ENCODE measurements at places on chromosomes 16 and 17.
A peak's percentile ranks its signal among the peaks of the same experiment; 100 is the strongest.

- DNase-seq: no peak
These were observed 55.9 kb upstream of the PLCG2 start for GRCh38 chr16:81723098-81723723.

- no peak for DNase-seq
These were observed 767 bp downstream of the RPS6KB1 start for GRCh38 chr17:59893676-59894100.

- DNase-seq: no peak
These were observed 174.1 kb upstream of the MPHOSPH6 start for GRCh38 chr16:82344157-82344556.

DNA sequence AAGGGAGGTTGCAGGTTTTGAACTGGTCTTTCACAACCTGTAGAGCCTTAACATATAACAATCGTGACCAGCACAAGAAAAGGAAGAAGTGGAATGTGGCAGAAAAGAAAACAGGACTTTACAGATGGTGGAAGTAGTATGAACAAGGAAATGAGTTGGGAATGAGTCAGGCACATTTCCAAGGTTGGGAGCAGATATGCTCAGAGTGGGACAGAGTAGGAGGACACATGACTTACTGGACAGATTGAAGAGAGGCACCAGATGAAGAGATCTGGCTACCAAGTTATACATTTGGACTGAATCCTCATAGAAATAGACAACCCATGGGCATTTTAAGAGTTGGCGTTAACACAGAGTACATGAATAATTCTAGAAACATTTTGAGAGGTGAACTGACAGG is 95.3 kb downstream of the ZNF18 start:
- DNase-seq: no peak

DNA sequence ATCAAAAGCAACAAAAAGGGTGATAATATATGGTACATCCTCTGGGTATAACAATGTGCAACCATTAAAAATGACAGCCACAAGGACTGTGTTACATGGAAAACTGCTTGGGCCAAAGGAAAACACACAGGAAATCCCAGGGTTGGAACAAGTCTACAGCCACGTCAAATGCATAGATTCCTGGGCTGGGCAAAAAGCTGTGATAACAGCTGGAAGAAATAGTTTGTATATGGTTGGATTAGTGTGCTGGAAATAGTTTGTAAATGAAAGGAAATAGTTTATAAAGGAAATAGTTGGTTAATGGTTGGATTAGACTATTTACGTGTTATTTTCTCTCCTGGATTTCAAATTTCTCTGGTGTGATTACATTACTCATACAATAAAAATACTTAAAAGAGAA is 2.6 kb downstream of the HSD17B2 start:
- no peak for DNase-seq

DNA sequence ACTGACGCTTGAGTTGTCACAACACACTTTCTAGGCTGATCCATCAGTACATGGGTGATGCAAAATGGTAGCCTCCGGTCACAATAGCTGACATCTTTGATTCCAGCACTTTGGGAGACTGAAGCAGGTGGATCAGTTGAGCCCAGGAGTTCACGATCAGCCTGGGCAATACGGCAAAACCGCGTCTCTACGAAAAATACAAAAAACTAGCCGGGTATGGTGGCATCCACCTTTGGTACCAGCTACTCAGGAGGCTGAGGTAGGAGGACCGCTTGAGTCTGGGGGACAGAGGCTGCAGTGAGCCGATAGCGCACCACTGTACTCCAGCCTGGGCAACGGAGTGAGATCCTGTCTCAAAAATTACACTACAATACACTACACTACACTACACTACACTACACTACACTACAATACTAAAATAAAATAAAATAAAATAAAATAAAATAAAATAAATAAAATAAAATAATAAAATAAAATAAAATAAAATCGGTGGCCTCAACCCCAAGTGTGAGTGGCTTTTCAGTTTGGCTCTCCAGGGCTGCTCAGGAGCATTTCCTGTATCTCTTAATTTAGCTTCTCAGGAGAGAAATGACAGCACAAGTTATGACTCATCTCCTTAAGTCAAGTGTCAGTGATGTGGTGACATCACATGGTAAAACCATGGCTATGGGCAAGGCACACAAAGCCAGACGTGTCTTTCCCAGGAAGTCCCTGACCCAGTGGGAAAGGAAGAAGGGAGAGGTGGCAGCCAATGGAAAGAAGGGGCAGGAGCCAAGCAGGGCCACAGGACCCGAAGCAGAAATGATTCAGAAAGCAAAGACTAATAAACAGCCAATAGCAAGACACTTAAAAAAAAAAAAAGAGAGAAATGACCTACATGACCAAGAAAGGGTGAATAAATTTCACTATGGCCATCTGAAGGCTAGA is 75.3 kb upstream of the TBC1D3K start:
- peak; percentile 36 for DNase-seq

GRCh38 chr16:55571191-55571897 is 4.9 kb downstream of the CAPNS2 start:
- DNase-seq: no peak

- no peak for DNase-seq
These were observed 174.4 kb upstream of the TOX3 start for GRCh38 chr16:52721331-52721730.

GRCh38 chr17:81217491-81217890 is 5.3 kb downstream of the CEP131 start:
- DNase-seq: no peak

DNA sequence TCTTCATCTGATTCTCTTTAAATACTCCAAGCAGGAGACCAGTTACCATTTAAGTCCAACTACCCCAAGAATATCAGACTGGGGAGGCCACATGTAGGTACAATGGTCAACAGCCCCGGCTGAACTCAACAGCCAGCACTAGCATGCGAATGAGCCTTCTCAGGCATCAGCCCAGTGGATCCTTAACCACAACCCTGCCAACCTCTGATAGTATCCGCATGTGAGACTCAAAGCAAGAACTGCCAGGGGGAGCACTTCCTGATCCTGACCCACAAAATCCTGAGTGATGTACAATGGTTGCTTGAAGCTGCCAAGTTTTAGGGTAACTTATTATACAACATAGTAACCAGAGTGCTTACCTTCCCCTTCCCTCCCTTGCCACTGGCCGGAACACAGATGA is 4.0 kb downstream of the PYY start:
- no peak for DNase-seq

DNA sequence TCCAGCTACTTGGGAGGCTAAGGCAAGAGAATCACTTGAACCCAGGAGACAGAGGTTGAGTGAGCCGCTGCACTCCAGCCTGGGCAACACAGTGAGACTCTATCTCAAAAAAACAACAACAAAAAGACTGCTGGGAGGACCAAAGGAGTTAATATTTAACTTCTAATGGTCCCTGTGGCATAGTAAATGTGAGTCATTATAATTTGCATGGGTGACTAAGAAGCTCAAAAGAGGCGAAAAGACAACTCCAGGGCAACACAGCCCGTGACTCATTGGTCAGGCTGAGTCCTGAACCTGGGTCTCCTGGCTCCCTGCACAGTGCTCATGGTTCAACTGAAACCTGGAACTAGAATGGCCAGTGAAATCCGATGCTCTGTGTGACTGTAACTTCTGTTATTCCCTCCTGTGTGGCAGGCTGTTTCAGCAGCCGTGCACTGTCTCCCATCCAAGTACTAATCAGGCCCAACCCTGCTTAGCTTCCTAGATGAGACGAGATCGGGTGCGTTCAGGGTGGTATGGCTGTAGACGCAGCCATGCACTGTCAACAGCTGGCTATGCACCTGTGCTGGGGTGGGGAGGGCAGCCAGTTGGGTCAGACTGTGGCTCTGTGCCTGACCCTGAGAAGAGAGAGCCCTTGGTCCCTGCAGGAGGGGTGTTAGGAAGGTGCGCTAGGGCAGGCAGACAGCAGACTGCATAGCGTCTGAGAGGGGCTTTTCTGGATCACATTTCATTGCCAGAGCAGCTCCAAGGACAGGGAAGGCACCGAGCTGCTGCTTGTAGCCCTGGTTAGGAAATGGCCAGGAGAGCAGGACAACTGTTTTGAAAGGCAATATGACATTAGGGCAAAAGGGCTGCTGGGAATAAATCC is 14.5 kb upstream of the GPRC5C start:
- DNase-seq: no peak

GRCh38 chr16:50126183-50126582 is 26.9 kb upstream of the TENT4B start:
- DNase-seq: no peak

Measured in non-pigmented ciliary epithelial cell (primary cell).